ENCODE measurements at places on chromosomes 11 and 22.

- no peak for DNase-seq
Measured at GRCh38 chr11:68756171-68756766, 4.9 kb upstream of the TESMIN start.

DNA sequence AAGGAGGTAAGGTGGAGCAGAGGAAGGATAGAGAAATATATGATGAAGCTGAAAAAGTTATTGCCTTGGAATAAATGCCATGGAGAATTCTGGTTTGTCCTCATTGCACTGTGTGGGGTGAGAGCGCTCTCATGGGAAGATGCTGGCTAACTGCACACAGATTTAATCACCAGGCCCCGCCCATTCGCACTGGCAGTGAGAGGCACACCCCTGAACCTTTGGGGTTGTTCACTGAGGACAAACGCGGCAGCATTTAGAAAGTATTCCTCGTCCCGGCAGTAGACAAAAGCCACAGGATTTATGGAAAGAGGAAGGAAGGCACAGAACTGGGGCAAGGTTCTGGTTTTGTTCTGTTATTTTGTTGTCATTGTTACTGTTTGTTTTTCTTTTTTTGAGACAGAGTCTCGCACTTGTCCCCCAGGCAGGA, 70.2 kb downstream of the MED15 start:
- DNase-seq: no peak

DNA sequence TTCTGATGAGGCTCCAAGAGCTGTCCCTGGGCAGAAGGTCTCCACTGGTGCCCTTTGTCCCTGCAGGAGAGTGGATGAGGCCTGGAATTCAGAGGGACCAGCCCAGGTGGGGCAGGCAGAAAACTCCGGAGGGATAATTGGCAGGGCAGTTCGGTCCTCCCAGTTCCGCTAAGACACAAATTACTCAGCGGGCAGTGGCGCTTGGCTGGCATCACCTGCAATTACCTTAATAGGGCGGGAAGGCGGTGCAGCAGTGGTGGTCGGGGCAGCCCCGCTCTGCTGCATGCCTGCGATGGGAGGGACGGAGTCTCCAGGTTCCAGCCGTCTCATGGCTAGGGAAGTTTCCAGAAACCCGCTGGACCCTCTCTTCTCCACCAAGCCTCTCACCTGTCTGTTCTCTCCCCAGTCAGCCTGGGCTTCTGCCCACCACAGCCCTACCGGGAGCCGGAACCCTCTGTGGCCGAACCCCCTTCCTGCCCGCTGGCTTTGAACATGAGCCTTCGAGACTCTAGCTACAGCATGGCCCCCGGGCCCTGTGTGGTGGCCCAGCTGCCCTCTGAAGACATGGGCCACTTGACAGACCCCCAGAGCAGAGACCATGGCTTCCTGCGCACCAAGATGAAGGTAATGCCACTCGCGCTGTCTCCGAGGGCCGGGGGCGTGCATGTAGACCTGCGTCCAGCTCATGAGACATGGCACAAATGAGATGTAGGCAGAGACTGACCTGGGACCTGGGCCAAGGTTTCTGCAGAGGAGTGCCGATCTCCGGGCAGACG, 7.0 kb downstream of the OVOL1 start:
- DNase-seq: no peak

- DNase-seq: no peak
Measured at GRCh38 chr22:44217346-44217745, 36.6 kb downstream of the PARVG start.

DNA sequence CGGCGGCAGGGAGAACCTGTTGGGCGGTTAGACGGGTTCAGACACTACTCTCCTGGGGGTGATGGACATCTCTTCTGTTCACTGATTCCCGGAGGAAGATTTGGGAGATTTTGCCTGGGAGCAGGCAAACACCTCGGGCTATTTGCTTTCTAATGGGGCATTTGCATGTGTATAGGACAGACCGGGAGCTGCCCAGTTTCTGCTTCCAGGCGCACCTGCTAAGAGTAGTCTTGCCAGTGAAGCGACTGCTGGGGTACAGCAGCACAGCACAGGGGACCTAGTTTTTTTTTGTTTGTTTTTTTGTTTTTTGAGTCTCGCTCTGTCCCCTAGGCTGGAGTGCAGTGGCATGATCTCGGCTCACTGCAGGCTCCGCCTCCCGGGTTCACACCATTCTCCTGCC, 6.8 kb upstream of the H19 start:
- DNase-seq: no peak

GRCh38 chr22:30763815-30764673, 69.4 kb downstream of the OSBP2 start:
- DNase-seq: peak; percentile 50

GRCh38 chr22:17072877-17073276, 11.9 kb upstream of the IL17RA start:
- no peak for DNase-seq
